ENCODE measurements at places on chromosomes 5 and 9.

GRCh38 chr5:150516011-150516410 is 8.1 kb downstream of the NDST1 start:
- DNase-seq = no peak

DNA sequence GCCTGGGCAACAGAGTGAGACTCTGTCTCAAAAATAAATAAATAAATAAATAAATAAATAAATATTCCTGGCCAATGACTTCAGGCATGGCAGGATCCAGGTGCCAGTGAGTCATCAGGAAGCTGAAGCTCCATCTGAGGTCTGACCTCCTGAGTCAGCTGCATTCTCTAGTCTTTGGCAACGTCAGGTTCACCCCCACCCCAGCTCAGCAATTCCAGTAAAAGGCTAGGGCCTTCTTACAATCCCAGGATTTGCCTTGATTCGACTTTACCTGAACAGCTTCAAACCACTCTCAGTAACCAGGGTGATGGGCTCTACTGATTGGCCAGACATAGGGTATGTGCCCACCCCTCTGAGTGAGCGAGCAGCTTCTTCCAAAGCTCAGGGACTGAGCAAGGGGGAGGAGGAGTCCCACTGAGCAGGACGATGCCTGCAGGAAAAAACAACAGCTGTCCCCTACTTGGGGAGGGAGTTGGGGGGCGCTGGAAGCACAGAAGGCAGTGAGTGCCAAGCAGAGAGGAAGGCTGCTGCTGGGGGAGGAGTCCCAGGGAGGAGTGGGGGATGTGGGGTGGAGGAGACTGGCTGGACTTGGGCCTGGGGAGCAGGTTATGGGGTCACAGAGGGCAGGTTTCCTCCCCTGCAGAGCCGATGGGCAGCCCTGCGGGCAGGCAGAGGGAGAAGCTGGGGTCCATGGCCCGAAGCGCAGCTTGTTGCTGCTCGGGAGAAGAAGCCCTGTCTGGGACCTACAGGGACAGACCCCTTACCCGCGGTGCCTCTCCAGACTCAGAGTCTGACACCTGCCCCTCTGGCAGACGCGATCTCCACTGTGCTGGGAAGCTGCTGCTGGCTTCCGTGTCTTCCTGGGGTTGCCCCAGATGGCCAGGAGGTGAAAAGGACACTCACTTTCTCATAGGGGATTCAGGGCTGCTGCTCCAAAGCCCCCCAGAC is 25.9 kb upstream of the UNC5A start:
- DNase-seq = no peak

GRCh38 chr9:13378154-13378553 is 98.7 kb upstream of the MPDZ start:
- no peak for DNase-seq

- no peak for DNase-seq
These were observed 107.0 kb upstream of the NUDT12 start for GRCh38 chr5:103669615-103670014.

Data from endothelial cell (in vitro differentiated cells).